ENCODE measurements at places on chromosomes 2 and 18.

DNA sequence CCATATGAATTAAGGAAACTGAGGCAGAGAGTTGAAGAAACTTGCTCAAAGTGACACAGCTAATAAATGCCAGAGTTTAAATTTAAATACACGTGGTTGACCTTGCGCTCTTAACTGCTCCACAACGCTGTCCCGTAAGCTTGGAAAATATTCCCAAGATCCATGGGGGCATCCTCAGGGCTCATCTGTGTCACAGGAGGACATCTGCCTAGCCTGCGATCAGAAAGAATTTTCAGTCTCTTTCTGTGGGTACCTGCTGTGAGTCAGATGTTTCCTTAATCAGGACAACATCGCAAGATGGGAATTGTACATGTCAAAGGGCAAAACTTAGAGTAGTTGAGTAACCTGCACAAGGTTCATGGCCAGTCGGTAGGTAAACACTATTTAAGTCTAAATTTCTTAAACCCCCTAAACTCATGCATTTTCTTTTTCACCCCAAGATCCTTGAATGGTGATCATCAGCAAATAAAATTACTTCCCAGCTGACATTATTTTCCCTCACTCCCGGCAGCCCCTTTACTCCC is 1.4 kb downstream of the CMPK2 start:
- DNase-seq = no peak

DNA sequence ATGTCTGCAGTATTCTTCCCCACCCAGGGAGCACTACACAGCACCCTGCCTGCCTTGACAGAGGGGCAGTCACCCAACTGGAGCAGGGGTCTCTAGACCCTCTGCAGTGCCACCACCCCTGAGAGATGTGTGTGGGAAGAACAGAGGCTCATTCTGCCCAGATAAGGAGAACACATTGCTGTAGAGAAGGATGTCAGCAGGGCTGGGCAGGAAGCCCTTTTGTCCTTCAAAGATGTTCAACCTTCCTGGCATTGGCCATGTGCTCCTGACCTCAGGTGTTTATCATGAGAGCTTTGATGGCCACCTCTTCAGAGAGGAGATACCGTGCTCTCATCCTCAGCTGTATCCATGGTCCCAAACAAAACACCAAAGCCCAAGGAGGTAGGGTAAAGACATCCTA is 4.6 kb upstream of the TEX51 start:
- no peak for DNase-seq

- DNase-seq = no peak
Measured at GRCh38 chr2:169479257-169480078, at the start of gene BBS5. Gene BBS5 (plus strand): TSS chr2:169479494. CDS start chr2:169479554, 60 bp downstream.

- no peak for DNase-seq
Measured at GRCh38 chr18:59945544-59945943, 45.7 kb downstream of the PMAIP1 start.

DNA sequence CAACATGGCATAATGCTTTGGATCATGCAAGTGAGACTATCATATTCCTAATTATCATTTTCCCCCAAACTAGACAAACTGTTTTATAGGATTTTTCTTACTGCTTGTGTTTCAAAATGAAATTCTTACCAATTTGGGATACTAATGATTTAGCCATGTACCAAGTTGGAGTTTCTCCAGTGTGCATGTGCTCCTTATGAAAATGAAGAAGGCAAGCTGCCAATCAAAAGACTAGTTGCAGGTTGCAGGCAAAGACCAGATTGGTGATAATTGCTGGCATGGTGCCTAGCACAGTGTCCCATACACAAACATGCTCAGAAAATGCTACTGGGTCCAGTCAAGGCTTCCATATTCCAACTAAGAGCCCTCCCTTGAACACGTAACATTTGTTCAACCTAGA is 771.8 kb upstream of the FANCL start:
- DNase-seq = no peak

DNA sequence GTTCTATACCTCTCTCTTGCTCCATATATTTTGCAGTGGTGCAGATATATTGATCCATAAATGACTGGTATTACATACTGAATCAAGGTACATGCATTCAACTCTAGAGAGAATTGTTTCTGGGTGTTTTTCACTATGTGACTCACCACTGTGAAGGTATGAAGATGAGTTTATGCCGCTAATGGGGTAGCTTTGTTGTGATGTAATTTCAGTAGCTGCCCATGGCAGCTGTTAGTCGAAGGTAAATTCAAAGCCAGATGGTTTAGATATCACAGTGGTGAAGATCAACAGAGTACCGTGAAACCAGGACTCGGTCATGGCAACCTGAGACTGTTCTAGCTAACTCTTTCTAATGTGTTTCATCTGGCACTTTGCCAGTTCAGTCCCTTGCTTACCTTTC is 50.4 kb downstream of the PKP4 start:
- DNase-seq = no peak

DNA sequence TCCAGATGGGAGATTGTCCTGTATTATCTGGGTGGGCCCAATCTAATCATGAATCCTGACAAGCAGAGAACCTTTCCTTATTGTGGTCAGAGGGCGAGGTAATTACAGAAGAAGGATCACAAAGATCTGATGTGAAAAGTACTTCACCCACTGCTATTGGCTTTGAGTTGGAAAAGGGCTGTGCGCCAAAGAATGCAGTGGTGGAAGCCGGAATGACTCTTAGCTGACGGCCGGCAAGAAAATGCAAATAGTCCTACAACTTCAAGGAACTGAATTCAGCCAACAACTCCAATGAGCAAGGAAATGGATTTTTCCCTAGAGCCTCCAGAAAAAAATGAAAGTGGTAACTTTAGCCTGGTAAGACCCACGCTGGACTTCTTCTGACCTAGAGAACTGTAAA is 67.3 kb downstream of the CTNNA2 start:
- no peak for DNase-seq

- no peak for DNase-seq
Measured at GRCh38 chr18:45373286-45373880, 241.9 kb upstream of the SLC14A2 start.

DNA sequence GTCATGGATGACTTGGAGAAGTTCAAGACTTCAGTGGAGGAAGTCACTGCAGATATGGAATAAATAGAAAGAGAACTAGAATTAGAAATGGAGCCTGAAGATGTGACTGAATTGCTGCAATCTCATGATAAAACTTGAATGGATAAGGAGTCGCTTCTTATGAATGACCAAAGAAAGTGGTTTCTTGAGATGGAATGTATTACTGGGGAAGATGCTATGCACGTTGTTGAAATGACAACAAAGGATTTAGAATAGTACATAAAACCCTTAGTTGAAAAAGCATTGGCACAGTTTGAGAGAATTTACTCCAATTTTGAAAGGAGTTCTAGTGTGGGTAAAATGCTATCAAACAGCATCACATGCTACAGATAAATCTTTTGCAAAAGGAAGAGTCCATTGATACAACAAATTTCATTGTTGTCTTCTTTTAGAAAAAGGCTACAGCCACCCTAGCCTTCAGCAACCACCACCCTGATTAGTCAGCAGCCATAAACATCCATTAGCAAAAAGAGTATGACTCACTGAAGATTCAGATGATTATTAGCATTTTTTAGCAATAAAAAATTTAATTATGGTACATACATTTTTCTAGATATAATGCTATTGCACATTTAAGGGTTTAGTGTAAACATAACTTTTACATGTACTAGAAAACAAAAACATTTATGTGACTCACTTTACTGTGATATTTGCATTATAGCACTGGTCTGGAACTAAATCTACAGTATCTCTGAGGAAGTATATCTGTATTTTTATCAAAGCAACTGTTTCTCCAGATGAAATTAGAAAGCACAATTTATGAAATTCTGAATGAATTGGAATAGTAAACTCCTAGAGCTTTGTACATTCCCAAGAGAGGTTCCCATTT is 110.5 kb upstream of the TACR1 start:
- no peak for DNase-seq
